ENCODE measurements at places on chromosomes 1 and 21.

DNA sequence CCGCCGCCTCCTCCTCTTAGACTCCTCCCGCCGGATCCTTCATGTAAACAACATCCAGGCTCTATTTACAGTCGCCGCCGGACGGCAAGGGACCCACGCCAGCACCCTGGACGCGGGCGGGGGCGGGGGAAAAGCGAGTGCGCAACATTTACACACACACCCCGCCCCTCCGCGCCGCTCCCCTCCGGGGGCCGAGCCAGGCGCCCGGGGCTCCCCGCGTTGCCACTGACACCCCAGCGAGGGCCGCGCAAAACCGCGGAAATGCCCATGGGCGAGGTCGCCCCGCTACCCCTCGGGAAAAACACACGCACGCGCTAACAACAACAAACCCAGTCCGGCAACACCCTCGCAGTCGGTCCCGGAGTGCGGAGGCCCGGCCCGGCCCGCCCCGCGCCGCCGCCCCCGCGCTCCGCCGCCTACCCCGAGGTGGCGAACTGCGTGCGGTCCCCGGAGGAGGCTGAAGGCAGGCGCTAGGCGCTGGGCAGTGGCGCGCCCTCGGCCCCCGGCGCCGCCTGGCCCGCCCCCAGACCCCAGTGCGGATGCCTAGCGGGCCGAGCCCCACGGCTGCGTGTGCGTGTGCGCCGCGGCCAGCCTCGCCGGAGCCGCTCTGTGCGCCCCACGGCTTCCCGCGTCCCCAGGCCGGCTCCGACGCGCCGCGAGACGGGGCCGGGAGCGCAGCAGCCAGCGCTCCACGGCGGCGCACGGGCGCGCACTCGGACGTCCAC lies 81.1 kb upstream of the AK4 start:
- DNase-seq, result no peak

DNA sequence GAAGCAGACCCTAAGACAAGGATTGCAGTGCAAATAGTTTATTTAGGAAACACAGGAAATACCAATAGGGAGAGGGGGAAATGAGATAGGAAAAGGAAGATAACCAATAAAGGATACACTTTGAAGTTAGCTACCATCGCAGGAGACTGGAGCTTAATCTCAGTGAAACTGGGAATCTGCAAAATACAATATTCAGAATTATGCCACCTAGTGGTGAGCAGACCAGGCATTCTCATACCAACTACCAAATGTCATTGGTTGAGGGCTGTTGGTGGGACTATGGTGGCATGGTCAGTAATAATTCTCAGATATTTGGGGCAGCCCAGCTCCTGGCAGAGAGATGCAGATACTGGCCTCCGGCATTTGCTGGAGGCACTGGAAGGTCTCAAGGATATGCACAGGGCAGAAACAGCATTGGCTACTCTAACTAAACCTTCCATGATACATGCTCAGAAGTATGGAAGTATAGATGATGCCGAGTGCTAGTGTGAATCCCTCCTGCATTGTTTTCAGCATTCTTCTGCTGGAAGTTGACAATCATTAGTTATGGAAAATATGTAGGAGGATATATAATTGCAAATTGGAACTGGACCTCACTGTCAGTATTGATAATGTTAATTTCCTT lies 11.8 kb upstream of the ZFP69B start:
- no peak for DNase-seq

DNA sequence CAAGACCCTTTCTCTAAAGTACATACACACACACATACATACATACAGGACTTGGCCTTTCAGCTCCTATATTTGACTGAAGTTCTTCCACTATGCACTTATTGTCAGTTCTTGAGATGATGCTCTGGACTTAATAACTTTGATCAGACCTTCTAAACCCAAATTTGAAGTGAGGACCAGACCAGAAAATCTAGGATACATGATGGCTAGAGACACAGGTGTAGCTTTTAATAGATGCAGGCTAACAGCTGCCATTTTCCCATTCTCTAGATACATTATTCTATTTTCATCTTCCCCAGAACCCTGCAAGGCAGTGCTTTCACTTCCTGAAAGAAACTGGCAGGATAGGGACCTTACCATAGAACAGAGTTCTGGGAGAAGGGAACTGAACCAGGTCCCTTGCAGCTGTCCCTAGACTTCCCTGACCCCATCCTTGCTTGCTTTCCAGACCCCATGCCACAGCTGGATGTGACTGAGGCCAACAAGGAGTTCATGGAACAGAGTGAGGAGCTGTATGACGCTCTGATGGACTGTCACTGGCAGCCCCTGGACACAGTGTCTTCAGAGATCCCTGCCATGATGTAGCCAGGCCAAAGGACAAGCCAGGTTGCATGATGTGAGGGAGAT lies 14.9 kb upstream of the RAB42 start:
- peak; percentile 60 for DNase-seq

DNA sequence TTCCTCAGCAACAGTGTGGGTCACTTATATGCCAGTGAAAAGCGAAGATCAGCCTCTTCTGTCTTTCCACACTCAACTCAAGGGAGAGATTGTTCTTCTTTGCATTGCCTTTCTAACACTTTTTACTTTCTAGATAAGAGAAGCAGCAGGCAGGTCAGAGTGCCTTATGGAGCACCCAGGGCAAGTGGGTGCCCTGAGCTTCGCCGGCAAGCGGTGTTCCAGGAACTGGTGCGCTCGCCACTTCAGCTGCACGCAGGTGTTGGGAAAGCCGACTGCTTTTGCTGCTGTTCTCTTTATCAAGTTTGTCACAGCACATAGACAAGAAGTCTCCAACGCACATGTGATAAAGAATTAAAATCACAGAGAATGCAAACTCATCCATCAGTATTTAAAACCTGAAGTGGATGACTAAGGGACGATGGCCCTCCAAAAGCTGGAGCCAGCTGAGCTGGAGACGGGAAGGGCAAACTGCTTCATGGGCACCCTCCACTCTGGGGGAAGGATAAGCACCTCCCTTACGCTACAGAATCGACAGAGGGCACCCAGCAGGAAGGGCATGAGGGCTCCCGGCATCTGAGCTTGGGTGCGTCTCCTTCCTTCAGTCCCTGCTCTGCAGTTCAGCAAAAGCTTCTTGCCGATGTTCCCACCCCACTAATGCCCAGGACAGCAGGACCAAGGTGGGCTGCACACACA lies 20.7 kb downstream of the UBE2G2 start:
- no peak for DNase-seq

DNA sequence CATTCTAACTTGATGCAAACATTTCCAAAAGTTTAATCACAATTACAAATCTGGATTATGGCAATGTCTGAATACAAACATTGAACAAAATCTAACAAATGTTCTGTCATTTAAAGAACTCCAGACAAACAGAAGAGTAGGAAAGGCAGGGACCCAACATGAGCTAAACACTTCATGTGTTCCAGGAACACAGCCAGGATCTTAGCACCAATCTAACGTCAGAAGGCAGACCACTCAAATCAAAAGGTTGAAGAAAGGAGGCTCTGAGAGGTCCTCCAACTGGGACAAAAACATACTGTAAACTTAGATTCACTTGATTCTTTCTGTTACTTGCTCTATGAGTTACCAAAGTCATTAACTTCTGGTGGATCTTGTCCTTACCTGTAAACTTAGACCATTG lies 374.0 kb downstream of the NEGR1 start:
- no peak for DNase-seq

DNA sequence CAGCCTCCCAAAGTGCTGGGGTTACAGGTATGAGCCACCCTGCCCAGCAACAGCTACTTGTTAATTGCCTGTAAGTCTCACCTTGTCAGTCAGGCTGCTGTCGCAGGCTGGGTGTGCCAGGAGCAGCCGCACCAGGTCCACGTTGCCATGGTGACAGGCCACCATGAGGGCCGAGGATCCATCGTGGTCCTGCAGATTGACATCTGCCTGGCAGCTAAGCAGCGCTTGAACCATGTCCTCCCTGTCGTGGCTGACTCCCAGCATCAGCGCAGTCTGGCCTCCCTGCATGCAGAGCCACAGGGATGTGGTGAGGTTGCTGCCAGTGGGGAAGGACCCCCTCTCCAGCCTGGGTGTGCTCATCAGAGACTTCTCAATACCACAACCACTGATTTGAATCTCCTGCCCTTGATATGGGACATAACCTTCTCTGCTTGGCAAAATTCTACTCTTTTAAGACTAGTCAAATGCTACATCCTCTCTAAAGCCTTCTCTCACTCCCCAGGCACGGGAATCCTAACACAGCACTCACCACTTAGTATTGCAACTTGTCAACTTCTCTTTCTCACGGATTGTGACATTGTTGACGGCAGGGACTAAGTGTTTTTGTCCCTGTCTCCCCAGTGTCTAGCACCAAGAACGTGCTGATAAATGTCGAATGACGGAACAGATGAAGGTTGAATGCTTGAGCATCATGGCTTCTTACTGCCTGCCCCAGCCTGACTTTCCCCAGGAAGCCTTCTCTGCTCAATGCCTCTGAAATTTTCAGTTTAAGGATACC lies 52.9 kb downstream of the L1TD1 start:
- DNase-seq, result no peak

DNA sequence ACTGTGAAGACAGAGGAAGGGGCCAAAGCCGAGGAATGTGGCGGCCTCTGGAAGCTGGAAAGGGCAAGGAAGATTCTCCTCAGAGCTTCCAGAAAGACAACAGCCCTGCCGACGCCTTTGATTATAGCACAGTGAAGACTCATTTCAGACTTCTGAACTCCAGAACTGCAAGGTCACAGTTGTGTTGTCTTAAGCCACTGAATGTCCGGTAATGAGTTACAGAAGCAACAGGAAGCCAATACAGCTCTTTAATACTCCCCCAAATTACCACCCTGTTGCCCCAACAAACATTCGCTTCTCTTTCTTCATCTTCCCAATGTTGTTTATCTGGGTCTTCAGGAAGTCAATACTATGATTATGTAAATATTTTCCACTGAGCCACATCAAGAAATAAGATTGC lies 44.0 kb downstream of the ETS2 start:
- DNase-seq, result no peak

- no peak for DNase-seq
These were observed 45.6 kb upstream of the RAB4A start for GRCh38 chr1:229225331-229225782.

- no peak for DNase-seq
These were observed at the start of gene SLAMF9 for GRCh38 chr1:159953536-159954515. SLAMF9 (minus strand) TSS chr1:159954237; CDS start chr1:159954137, 100 bp downstream.

DNA sequence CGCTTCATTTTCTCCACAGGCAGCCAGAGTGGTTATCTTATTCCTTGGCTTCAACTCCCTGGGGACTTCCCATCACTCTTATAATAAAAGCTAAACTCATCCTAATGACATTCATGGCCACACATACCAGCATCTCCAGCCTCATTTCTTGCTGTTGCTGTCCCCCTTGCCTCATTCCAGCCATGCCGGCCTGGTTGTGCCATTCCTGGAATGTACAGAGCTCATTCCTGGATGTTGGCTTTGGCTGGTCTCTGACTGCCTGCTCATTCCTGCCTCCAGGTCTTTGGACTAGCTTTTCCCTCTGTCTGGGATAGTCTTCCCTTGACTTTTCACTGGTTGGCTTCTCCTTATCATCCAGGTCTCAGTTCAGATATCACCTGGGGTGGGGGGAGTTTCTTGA lies 2.4 kb upstream of the PEF1 start:
- no peak for DNase-seq

DNA sequence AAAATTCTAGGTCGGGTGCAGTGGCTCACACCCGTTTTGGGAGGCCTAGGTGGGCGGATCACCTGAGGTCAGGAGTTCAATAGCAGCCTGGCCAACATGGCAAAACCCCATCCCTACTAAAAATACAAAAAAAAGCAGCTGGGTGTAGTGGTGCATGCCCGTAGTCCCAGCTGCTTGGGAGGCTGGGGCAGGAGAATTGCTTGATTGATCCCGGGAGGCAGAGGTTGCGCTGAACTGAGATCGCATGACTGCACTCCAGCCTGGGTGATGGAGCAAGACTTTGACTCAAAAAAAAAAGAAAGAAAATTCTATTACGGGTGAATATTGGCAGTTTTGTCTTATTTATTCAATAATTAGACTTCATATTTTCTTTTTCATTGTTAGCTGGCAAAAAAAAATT lies 62.1 kb downstream of the SNX7 start:
- DNase-seq, result no peak

GRCh38 chr1:205448540-205449253 lies 7.1 kb downstream of the BLACAT1 start:
- no peak for DNase-seq

DNA sequence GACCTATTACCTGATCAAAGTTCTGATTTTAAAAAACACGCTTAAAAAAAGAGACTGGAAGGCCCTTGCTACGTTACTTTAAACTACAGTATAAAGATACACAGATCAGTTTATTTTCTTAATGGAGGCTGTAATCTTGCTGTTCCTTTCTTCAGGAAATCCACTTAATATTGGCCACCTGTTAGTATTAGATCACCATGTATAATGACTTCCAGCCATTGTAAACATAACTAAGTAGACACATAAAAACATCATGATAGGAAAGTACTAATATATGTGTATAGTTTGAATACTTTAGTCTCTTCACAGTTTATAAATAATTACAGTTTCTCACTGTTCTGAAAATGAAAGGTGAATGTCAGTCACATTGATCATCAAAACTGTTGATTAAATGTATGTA lies 68.6 kb downstream of the ADGRL2 start:
- no peak for DNase-seq

- peak; percentile 27 for DNase-seq
These were observed 7.0 kb downstream of the TMEM63A start for GRCh38 chr1:225875044-225875815.

- no peak for DNase-seq
These were observed 21.4 kb downstream of the RUNX3 start for GRCh38 chr1:24908591-24909259.

- DNase-seq, result no peak
These were observed 3.0 kb upstream of the ADGRL2 start for GRCh38 chr1:81797701-81798100.

DNA sequence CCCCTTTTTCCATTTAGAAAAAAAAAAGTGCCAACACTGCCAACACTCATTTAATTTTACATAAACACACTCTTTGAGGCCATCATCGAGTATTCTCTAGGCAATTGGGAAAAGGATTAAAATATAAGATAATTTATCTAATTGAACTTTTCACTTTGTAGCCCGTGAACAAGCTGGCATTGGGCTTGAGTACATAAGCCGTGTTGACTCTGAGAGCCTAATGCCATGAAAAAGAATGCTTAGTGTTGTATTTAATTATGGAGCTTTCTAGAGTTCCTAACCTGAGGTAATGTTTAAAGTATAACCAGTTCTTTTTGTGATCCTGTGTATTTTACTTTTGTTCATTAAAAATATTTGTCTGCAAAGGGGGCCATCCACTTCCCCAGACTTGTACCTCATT lies 193.8 kb downstream of the LYPLAL1 start:
- DNase-seq, result no peak

DNA sequence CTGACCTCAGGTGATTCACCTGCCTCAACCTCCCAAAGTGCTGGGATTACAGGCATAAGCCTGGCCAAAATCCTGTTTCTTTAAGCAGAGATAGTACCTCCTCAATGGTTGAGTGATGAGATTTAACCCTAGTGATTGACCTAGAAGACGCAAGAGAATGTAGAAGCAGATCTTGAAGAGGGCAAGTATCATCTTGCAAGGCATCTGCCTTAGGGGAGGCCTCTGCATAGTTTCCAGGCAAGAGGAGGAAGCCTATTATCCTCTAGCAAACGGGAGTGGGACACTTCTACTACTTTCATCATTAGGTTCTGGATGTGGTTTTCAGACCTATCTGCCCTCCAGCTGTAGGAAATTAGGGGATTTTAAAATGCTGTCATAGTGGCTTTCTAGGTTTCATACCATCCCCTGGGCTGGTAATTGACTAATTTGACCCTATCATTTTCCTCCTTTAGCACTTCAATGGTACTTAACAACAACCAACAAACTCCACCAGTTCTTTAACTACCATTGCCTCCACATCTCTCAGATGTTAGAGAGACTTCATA lies 10.0 kb upstream of the TRIM62 start:
- DNase-seq, result no peak

All from RCC 7860 (cell line).